ENCODE measurements at places on chromosomes 5 and 9.

- DNase-seq, result no peak
Observed at GRCh38 chr5:173229382-173229959, 5.5 kb downstream of the NKX2-5 start.

DNA sequence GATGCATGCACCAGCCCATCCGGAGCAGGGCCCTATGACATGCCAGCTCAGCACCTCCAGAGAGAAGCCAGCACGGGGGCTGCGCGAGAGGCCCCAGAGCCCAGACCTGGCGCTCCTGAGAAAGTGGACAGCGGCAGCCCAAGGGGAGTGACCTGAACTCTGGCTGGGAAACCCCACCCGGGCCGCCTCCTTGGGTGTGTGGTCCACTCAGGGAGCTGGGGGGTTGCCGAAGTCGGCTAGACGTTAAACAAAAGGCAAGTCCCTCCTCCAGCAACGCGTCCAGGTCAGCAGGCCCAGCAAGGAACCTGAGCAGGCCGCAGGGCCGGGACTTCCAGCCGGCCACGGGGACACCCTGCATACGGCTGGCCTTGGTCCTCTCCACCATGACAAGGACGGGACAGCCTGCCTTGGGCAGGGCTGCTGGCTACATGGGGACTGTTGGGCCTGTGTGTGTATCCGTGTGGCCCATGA lies 35.7 kb downstream of the NACC2 start:
- DNase-seq, result no peak

GRCh38 chr9:96232539-96233241 lies 69.3 kb downstream of the HSD17B3 start:
- DNase-seq, result no peak

- no peak for DNase-seq
Observed at GRCh38 chr9:86941197-86941596, 6.1 kb downstream of the GAS1 start.

Data from right renal pelvis (tissue), 4 donors.